Activated naive CD8-positive, alpha-beta T cell treated with anti-CD3 and anti-CD28 coated beads for 36 hours (primary cell): ENCODE measurements at places on chromosomes 6 and 20. TPM values are rescaled to one million over a fixed set of nuclear protein-coding genes. Genes with fewer than 3 reads are reported as not detected.

Gene SNAP25
- total RNA-seq, result not detected

Gene SEMG2
- total RNA-seq, result not detected

Gene CTNNBL1
- total RNA-seq, result 85.6 TPM

Gene BANF2
- total RNA-seq, result not detected

Gene CST8
- not detected for total RNA-seq

Gene ZDHHC14
- 3.5 TPM for total RNA-seq

GRCh38 chr6:158172001-158172400 lies 3.9 kb downstream of the GTF2H5 start:
- peaks cover 6% of the 10 kb centered on the region for H3K4me1 ChIP-seq
- H3K36me3 ChIP-seq, result peaks cover 17% of the 10 kb centered on the region
- no peaks in the 10 kb centered on the region for H3K27me3 ChIP-seq
- H3K27ac ChIP-seq, result no peak overlapping the region
- no peak for DNase-seq

DNA sequence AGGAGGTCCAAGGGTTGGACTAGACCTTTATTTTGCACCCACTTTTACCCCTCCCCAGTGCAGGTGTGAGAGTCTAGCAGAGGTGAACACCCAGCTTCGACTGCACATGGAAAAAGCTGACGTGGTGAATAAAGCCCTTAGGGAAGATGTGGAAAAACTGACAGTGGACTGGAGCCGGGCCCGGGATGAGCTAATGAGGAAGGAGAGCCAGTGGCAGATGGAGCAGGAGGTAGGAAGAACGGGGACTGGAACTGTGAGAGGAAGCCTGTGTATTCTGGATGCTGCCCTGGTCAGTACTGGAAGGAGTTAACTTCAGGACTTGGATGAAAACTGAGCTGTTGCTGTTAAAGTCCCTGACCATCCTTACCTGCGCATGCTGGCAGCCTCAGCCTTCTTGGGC lies 10.6 kb downstream of the CEP250 start:
- no peak for DNase-seq
- no peaks in the 10 kb centered on the region for H3K4me1 ChIP-seq
- H3K27me3 ChIP-seq, result no peaks in the 10 kb centered on the region
- H3K4me3 ChIP-seq, result no peak overlapping the region

DNA sequence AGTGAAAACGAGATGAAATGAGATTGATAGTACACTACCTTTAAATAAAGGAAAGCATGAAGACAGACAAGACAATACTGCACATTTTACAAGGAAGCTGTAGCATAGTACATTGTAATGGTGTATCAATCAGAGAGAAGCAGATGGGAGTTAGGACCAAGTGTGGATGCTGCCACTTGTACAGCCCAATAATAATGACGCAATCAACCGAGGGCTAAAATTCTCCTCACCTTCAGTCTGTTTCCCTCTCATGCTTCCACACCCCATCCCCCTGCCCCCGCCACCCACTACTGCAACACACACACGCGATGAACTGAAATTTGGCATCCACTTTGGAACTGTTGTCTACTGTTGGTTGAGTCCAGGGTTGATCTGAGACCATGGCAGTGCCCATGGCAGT lies 12.4 kb upstream of the HDGFL1 start:
- no peaks in the 10 kb centered on the region for H3K36me3 ChIP-seq
- H3K4me3 ChIP-seq, result no peak overlapping the region
- no peak overlapping the region for H3K27ac ChIP-seq
- H3K4me1 ChIP-seq, result no peaks in the 10 kb centered on the region

GRCh38 chr20:43974695-43975094 lies 60.0 kb downstream of the TOX2 start:
- no peak overlapping the region for H3K4me3 ChIP-seq
- peaks cover 2% of the 10 kb centered on the region for H3K36me3 ChIP-seq
- H3K4me1 ChIP-seq, result peaks cover 8% of the 10 kb centered on the region
- H3K27ac ChIP-seq, result peak overlapping the region; percentile 15
- peaks cover 4% of the 10 kb centered on the region for H3K27me3 ChIP-seq

DNA sequence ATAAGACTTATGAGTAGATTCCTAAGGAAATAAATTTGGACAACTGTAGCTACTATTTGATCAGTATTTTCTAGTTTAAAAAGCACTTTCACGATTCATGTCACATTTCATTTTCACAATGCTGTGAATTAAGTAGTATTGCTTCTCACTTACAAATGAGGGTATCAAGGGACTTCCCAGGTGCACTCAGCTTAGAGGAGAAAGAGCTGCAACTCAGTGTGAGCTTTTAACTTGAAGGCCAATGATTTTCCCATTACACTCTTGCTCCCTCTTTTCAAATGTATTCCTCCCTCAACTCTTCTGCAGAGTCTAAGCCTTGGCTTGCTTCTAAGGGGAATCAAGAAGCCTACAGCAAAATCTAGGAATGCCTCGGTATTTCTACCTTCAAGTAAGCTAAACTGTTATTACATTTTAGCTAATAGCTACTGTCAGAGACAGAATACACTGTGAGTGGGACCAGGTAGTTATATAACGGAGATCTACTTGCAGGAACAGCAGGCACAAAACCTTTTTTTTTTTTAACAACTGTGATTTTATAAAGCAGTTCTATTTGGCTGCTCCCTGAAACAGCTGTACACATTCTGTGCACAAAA lies 339.0 kb downstream of the SYNE1 start:
- peaks cover 1% of the 10 kb centered on the region for H3K36me3 ChIP-seq
- peak overlapping the region; percentile 24 for H3K27ac ChIP-seq
- DNase-seq, result no peak
- H3K4me1 ChIP-seq, result peaks cover 38% of the 10 kb centered on the region
- no peak overlapping the region for H3K4me3 ChIP-seq

DNA sequence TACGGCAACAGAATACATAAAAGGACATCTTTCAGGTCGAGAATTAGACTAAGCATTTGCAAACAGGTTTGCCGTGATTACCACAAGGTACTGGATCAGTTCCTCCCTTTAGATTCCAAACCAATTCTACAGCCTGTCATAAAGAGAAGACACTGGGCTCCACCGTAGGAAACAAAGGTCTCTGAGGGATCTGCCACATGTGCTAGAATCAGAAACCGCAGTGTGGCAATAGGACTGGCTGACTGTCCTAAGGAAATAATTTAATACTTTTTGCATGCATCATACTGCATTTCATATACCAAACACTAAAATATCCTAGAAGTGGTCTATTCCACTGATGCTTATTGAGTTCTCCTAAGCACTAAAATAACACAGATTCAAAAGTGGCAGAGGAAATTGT lies 59.2 kb downstream of the POPDC3 start:
- H3K4me1 ChIP-seq, result no peaks in the 10 kb centered on the region
- DNase-seq, result no peak
- no peak overlapping the region for H3K27ac ChIP-seq
- H3K36me3 ChIP-seq, result no peaks in the 10 kb centered on the region

- no peak for DNase-seq
- H3K27ac ChIP-seq, result no peak overlapping the region
- no peaks in the 10 kb centered on the region for H3K4me1 ChIP-seq
- no peak overlapping the region for H3K4me3 ChIP-seq
- H3K36me3 ChIP-seq, result no peaks in the 10 kb centered on the region
- H3K27me3 ChIP-seq, result peaks cover 12% of the 10 kb centered on the region
Measured at GRCh38 chr6:129211626-129212025, 328.7 kb downstream of the LAMA2 start.

DNA sequence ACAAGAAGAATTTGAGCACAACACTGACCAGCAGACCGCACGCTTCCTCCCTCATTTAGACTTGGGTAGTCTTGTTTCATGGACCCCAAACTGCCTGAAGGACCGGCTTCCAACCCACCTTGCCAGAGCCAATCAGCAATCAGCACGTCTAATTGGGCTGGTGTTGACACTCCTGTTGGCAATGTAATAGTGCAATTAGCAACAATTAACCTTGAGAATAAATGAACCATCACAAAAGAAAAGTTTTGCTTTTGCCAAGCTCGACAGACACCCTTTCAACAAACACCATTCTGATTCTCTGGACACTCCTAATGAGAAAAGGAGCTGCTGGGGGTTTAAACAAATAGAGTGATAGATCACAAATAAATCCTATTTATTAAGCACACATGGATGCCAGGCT lies 61.0 kb downstream of the EDN3 start:
- H3K27ac ChIP-seq, result no peak overlapping the region
- H3K36me3 ChIP-seq, result no peaks in the 10 kb centered on the region
- no peaks in the 10 kb centered on the region for H3K4me1 ChIP-seq
- no peak for DNase-seq
- H3K27me3 ChIP-seq, result peaks cover 4% of the 10 kb centered on the region
- no peak overlapping the region for H3K4me3 ChIP-seq
